HuH-7 (cell line): ENCODE measurements at places on chromosomes 3 and 15.
A peak's percentile ranks its signal among the peaks of the same experiment; 100 is the strongest.

DNA sequence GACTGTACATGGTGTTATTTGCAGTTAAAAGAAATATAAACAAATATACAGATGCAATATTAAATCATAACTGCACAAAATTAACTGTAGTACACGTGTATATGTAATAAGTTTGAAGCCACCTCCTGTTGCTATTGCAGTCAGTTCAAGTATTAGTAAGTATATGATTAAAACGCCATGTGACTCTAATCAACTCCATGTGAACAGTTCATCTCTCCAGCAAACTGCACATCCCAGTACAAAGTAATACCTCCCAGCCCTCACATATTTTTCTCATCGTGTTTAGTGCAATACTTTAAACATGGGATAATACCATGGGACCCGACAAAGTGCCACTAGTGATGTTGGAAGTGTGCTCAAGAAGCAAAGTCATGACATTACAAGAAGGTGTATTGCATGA, 34.6 kb downstream of the PDCD10 start:
- DNase-seq: no peak

DNA sequence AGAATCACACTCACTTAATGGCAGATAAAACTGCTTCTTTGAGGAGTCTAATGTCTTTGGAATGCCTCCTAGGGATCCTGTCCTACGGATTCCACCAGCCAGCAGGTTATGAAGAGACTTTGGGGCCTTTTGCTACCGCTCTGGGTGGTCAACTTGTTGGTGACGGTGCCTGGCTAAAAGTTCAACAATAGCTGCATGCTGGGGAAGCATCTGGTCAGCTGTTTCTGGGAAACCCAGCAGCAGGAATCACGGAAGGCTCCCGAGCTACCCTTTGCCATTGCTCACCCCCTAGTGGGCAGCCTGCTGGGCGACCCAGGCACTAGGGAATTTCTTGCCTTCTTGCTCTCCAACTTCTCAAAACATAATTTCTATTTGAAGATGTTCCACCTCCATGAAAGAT, 263.3 kb downstream of the NEK10 start:
- DNase-seq: peak; percentile 42

DNA sequence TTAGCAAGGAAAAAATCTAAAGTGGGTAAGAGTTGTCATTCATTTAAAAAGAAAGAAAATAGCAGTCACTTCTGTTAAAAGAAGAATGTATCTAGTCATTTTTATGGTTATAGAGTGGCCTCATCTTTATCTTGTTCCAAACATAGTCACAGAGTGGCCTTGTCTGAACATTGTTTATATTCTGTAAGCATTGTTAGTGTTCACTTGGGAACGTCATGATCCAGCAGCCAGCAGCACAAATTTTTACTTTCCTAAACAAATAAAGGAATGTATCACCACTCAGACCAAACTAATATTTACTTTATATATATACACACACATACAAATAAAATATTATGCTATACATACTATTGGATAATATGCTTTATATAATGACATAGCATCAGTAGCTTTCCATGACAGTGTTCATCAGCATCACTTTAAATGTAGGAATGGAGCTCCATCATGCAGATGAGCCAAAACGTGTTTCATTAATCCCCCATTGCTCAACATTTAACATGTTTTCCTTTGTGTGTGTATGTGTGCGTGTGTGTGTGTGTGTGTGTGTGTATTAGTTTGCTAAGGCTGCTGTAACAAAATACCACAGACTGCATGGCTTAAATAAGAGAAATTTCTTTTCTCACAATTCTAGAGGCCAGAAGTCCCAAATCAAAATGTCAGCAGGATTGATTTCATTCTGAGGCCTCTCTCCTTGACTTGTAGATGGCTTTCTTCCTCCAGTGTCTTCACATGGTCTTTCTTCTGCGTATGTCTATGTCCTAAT, 39.6 kb upstream of the GYG1 start:
- DNase-seq: no peak

- no peak for DNase-seq
Measured at GRCh38 chr3:23002836-23003732, 200.0 kb upstream of the UBE2E2 start.

GRCh38 chr3:12663401-12663935, 449 bp downstream of the RAF1 start:
- peak; percentile 66 for DNase-seq

- no peak for DNase-seq
Measured at GRCh38 chr3:110932567-110932966, 139.0 kb upstream of the NECTIN3 start.

DNA sequence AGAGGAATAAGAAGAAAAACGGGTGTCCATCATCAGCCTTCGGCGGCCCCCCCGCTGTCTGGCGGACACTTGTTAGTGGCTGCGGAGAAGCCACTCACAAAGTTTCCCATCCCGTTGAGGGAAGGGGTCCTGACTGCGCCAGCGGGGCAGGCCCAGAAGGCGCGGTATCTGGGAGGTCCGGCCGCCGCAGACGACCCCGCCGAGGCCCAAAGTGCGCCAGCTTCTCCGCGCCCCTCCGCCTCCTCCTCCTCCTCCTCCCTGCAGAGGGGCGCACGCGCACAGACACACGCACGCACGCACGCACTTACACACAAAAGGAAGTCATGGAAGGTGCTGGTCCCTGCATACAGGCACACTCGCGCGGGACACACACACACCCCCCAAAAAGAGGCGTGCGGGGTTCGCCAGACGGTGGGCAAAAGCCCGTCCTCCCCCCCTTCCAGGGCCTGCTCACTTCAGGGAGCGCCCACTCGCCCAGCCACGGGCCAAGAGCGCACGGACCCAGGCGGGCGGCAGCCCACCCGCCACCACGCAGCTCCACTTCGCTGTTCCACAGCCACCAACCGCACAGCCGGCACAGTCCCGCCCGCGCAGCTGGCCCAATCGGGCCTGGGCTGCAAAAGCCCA, 18.0 kb downstream of the ZNF148 start:
- no peak for DNase-seq

GRCh38 chr15:55031727-55032126, 165.0 kb downstream of the RSL24D1 start:
- DNase-seq: no peak

DNA sequence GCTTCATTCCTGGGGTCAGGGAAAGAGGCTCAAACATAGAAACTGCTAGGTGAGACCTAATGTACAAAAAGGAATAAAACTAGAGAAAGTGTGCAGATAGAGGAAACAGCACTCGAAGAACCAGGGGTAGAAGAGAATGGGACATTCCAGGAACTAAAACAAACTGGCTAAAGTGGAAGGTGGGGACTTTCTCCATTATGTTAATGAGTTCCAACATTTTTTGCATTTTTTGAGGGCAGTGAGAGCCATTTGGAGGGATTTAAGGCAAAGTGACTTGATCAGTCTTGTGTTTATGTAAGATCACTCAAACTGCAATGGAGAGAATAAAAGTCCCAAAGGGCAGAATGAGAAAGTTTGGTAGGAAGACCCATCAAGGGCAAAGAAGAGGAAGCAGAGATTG, 20.6 kb upstream of the SLC4A7 start:
- DNase-seq: no peak

DNA sequence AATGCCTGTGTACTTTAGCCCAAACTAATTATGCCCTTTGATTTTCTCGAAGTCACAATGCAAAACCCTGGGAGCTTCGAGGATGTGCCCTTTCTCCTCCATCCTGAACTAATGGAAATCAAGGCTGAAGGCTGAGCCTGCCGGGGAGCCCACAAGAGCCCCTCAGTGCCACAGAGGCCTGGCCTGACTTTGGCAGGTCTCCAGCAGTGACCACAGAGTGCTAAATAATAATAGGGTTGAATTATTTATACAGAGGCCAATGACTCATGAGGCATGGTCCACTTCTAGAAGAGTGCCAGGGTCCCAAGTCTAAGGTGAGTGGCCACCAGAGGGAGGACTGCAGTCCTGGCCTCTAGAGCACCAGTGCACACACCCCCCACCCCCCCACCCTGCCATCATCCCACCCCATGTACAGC, 19.1 kb upstream of the GLCE start:
- no peak for DNase-seq

- no peak for DNase-seq
Measured at GRCh38 chr3:62562017-62562416, 188.7 kb upstream of the FEZF2 start.

DNA sequence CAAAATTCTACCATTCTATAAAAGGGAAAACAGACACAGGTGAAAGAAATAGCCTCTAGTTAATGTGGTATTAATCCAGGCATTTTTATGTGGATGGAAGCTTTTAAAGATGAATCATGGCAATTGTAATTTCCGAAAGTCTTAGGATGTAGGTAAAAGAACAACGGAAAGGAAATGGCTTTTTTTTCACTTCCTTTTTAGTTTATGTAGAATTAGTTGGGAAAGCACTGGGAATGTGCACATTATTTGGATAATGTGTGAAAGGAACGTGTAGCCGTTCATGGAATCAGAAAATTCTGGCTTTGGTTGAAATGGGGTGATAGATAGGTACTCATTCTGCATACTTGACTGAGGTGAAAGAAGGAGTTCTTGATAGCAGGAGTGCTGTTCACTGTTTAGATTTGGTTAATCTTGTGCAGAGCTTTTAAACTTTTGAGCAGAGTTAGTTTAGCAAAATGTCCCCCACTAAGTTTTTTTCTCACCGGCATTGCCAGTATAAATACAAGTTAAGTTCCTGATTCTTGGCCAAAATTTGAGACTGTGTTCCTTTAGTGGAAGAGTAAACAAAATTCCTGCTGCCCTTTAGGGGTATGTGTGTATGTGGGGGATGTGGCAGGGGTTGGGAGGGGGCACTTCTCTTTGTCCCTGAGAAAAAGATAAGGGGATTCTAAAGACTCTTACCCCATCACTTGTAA, 20.2 kb upstream of the UTS2B start:
- DNase-seq: no peak

DNA sequence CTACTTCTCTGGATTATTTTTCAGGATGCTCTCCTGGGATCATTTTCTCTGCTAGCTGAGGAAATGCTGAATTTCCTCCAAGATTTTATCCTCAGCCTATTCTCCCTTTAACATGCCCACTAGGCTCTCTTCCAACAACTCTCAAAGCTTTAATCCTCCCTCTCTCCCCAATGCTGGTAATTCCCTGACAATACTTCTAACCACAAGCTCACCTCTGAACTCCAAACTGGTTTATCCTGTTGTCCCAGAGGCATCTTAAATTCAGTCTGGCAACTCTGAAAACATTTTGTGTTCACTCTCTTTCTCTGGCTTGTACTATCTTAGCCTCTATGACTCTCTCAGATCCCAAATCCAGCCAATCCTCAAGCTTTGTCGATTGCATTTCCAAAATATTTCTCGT, 490.3 kb downstream of the MECOM start:
- no peak for DNase-seq

GRCh38 chr3:187259171-187259570, 32.4 kb downstream of the MASP1 start:
- DNase-seq: no peak

GRCh38 chr15:48681353-48681752, 35.8 kb upstream of the FBN1 start:
- DNase-seq: no peak

- no peak for DNase-seq
Measured at GRCh38 chr3:34020726-34021680, 222.6 kb downstream of the PDCD6IP start.

DNA sequence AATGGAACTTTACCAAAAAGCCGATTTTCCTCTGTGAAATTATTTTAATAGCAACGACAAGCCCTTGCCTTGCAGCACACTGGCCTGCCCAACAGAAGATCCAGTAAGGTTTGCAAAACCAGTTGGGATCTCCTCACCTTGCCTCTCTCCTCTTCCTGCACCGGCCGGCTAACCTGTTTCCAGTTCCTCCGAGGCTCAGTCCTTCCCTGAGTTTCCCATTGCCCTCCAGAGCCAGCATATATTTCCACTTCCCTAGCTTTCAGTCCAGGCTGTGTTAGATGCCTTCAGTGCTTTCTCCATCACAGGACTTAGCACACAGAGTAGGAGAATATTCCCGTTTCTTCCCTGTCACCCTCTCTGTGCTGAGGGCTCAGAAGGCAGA, 60.3 kb downstream of the NOX5 start:
- peak; percentile 44 for DNase-seq

- no peak for DNase-seq
Measured at GRCh38 chr15:93983526-93983925, 247.8 kb upstream of the MCTP2 start.

DNA sequence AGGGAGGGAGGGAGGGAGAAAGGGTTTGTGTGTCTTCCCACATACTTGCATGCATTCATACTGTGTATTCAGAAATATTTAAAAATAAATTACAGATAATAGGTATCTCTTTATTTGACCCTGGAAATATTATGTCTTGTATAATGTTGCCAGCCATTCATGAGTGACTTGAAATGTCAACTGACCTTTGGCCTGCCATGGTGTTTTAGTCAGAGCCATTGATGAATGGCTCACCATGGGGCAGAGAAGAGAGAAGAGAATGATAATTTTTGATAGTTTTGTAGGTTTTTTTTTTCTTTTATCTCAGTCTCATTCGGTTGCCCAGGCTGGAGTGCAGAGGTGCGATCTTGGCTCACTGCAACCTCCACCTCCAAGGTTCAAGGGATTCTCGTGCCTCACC, 121.2 kb downstream of the ATG7 start:
- no peak for DNase-seq

DNA sequence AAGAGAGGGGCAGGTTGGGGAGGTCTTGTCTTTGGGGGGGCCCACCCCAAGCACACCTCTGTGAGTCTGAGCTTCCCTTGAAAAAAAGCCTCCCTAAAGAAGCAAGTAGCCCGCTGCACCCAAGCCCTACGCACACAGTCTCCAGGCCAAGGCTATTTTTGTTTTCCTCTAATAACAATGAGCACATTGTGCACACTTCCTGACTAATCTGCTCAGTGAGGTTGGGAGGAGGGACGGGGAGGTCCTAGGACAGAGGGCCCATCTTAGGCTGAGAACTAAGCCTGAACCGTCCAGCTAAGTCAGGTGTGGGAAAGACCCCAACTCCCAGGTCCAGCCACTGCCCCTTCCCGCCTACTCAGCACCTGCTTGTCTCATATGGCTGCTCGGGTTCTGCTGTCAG, 87.2 kb downstream of the HMG20A start:
- DNase-seq: peak; percentile 45

DNA sequence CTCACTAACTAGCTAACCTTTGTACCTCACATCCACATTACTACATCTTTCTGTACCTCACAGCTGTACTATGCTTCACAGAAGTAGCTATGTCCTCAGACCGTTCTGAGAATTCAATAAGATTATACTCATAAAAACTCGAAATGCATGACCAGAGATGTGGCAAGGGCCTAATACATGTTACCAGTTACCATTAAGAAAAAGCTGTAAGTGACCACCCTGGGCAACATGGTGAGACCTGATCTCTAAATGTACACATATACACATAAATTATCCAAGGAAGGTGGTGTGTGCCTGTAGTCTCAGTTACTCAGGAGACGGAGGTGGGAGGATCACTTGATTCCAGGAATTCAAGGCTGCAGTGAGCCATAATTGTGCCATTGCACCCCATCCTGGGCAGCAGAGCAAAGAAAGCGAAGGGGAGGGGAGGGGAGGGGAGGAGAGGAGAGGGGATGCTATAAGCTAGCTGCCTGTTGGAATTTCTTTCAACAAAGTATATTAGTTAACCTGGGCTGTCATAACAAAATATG, 482.6 kb upstream of the ZNF717 start:
- no peak for DNase-seq

DNA sequence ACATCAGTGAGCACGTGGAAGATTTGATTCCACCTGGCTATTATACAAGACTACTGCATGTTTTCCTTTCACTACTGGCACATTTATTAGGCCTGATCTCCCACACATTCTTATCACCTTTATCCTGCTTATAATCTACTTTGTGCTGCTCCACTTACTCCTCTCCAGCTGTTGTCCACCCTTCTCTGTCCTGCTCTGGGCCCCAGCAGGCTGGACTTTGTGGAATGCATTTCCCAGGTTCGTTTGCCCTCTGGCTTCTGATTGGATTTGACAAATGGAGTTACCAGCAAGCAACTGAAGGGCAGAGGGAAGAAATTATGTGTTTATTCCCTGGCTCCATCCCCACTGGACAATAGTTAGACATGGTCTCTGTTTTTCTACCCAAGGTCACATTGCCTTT, 75.5 kb downstream of the DCLK3 start:
- DNase-seq: no peak
